ENCODE measurements at places on chromosomes 7 and 10. TPM values are rescaled to one million over a fixed set of nuclear protein-coding genes. Genes with fewer than 3 reads are reported as not detected.

The MAPK8 gene
- total RNA-seq = 28.6 TPM

The RFC2 gene
- total RNA-seq = 41.0 TPM

The ECHDC3 gene
- 0.25 TPM for total RNA-seq

The TMEM236 gene
- 0.05 TPM for total RNA-seq

The SNCG gene
- 0.68 TPM for total RNA-seq

The PDE1C gene
- total RNA-seq = not detected

The TET1 gene
- 2.8 TPM for total RNA-seq

The ATE1 gene
- total RNA-seq = 22.4 TPM

The ASB15 gene
- total RNA-seq = not detected

The METTL27 gene
- 2.6 TPM for total RNA-seq

The IFIT2 gene
- 3.9 TPM for total RNA-seq

The SLC26A3 gene
- total RNA-seq = not detected

The PRSS58 gene
- total RNA-seq = not detected

The RTKN2 gene
- 8.2 TPM for total RNA-seq

The ZNF273 gene
- 7.0 TPM for total RNA-seq

The ITGA8 gene
- total RNA-seq = not detected

The LANCL2 gene
- total RNA-seq = 9.0 TPM

The SSC4D gene
- total RNA-seq = 0.31 TPM

Measured in activated naive CD4-positive, alpha-beta T cell treated with anti-CD3 and anti-CD28 coated beads, Interleukin-2, amount 10 ng/mL, durations not matched to agents 5 hours and 36 hours (primary cell).